T-helper 1 cell treated with Interleukin-12 subunit alpha and Interleukin-12 subunit beta and Interleukin-4 antibody, amounts not matched to agents 30 ng/mL and 1 ng/mL, for 36 hours (primary cell): ENCODE measurements at places on chromosomes 4 and X. TPM values are rescaled to one million over a fixed set of nuclear protein-coding genes. Genes with fewer than 3 reads are reported as not detected.

PRSS12 gene
- total RNA-seq: not detected in 2 replicates

GPRASP3 gene
- 0.93 and 2.1 TPM in 2 replicates for total RNA-seq

QRFPR gene
- not detected in 2 replicates for total RNA-seq

CNGA2 gene
- not detected in 2 replicates for total RNA-seq

COL25A1 gene
- total RNA-seq: not detected in 2 replicates

TBC1D19 gene
- 4.1 and 5.8 TPM in 2 replicates for total RNA-seq

EREG gene
- total RNA-seq: not detected in 2 replicates

TNMD gene
- not detected in 2 replicates for total RNA-seq
